Omental fat pad (tissue), 4 donors: ENCODE measurements at places on chromosomes 3 and 15. TPM values are rescaled to one million over a fixed set of nuclear protein-coding genes. Genes with fewer than 3 reads are reported as not detected.

Gene KNG1
- not detected for total RNA-seq

Gene AADACL2
- total RNA-seq: 8.1 TPM

- DNase-seq: no peak
Observed at GRCh38 chr15:27091270-27091940, 120.4 kb downstream of the GABRG3 start.

- DNase-seq: no peak
Observed at GRCh38 chr3:139607257-139608107, 67.9 kb upstream of the RBP1 start.

GRCh38 chr3:187942658-187943241 is 197.5 kb upstream of the BCL6 start:
- DNase-seq: no peak

GRCh38 chr3:162584986-162585385 is 1088.4 kb downstream of the OTOL1 start:
- DNase-seq: no peak
